NCI-H526 (cell line): ENCODE measurements at places on chromosomes 2 and 18.

- DNase-seq: no peak
Measured at GRCh38 chr2:112627060-112628040, 18.4 kb upstream of the SLC20A1 start.

- no peak for DNase-seq
Measured at GRCh38 chr2:70336552-70336951, 34.7 kb upstream of the FAM136A start.

DNA sequence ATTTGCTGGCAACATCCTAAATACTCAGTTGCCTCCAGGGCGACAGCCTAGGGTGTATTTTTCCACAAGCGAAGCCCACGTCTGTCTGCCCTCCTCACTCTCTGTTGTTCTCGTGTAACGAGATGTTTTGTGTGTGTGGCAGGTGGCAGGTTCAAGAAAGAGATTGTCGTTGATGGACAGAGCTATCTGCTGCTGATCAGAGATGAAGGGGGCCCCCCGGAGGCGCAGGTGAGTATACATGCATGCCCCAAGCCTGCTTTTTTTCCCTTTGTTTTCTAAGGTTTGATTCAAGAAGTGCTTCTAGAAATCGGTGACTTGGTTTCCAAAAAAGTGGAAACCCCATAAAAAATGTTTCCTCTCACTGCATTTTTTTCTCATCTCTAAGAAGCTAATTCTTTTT is 247.0 kb downstream of the AGAP1 start:
- peak; percentile 19 for DNase-seq

- DNase-seq: no peak
Measured at GRCh38 chr2:45040786-45041185, 31.5 kb upstream of the SIX2 start.

DNA sequence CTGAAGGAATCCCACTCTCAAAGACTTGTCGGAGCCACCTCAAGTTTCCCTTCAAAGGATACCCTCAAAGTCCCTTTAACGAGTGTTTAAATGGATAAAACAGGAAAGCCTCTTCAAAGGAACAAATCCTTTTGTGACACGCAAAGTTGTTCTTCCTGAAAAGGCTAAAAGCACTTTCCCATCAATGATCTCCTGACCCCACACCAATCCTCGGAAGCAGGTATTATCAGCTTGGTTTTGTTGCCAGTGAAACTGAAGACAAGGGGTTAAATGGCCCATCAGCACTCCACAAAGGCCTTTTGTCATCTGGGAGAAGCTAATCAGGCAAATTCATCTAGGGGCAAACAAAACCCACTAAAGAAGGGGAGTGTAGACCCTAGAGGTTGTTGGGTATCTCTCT is 418.0 kb upstream of the ID2 start:
- peak; percentile 52 for DNase-seq

DNA sequence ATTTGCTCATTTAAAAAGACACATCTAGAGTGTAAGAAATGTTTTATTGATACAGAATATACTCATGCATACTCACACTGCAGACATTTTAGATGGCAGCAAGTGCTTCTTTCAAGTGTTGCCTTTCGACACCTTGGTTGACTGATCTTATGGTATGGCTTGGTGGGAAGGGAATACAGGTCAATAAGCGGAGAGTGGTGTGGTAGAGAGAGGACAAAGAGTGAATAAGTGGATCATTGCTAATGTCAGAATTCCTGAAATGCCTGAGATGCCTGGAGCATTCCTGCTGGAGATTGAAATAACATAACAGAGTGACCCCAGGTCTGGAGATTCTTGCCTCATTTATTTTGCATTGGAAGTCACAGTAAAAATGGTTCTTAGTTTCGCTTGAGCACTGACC is 76.7 kb downstream of the RND3 start:
- no peak for DNase-seq

DNA sequence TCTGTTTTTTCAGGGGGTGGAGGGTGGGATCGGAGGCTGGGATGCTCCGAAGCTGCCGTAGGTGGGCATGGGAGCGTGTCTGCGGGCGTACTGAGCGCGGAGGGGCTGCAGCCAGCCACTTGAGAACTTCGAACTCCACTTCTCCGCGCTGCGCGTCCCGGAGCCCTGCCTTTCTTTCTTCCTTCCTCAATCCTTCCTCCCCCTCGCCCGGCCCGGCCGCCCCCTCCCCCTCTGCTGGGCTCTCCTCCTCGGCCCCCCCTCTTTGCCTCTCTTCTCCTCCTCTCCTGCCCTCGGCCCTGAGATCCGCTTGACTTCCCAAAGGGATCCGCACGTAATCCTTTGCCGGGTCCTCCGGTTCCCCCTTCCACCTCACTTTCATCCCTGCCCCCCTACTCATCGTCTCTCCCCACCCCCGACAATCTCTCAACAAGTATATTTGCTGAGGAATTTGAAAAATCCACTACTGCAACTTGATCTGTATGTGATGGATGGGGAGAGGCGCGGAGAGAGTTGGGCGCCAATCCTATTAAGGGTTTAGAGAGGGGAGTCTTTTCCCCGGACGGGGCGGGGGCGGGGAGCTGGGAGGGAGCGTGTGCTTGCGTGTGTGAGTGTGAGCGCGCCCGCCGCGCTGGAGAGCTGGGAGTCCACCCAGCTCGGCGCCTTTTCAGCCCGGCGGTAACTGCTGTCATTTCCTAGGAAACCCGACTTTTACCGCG is 1.1 kb downstream of the GLI2 start:
- peak; percentile 57 for DNase-seq

GRCh38 chr18:9172506-9173127 is 36.0 kb downstream of the ANKRD12 start:
- DNase-seq: no peak

DNA sequence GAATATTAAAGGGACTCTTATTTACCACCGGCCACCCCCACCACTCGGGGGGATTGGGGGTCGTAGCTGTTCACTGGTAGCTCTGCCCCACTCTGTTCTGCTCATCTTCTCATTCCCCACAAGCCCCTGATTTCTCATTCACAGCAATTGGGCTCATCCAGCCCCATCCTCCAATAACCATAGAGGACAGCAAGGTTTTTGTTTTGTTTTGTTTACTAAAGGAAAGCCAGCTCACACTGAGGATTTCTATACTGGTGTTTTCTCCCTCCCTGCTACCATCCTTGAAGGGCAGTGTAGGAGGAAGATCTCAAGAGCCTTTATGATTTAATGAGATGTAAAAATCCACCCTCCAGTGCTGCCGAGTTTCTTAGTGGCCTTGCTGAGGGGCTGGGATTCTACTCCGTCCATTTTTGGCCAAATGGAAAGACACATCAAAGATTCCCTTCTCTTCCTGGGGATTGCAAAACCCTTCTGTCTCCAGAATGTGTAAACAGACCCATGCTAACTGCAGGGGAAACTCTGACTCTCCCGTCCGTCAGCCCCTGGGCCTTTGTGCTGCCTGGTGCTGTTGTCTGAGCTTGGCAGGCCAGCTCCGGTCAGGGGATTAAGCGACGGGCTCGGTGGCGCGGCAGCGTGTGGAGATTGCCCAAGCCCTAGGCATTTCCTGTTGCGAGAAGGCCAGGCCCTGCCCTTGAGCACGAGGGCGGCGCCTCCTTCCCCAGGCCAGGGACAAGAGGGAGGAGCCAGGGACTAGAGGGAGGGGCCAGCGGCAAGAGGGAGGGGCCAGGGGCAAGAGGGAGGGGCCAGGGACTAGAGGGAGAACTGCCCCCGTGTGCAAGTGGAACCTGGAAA is 165.0 kb downstream of the ANTXR1 start:
- no peak for DNase-seq

DNA sequence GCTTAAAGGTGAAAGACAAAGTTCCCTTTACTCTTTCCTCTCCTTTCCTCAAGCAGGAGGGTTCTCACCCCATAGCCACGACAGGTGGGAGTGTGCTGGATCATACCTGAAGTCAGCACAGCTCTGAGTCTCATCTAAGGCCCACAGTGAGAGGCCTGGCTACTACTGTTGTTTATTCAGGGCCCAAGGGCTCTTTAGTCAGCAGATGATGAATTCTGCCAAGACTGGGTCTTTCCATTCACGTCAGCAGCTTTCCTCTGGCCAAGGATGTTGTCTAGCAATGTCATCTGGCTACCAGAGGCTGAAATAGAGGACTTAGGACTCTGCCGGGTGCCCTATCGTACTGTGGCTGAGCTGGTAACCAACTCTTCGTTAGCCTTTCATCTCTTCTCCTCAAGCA is 308.4 kb upstream of the THUMPD2 start:
- DNase-seq: no peak

DNA sequence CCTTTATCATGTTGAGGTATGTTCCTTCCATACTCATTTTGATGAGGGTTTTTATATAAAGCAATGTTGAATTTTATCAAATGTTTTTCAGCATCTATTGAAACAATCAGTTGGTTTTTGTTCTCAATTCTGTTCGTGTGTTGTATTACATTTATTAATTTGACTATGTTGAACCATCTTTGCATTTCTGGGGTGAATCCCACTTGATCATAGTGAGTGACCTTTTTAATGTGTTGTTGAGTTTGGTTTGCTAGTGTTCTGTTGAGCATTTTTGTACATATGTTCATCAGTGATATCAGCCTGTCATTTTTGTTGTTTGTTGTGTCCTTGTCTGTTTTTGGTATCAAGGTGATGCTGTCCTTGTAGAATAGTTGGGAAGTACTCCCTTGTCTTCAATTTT is 110.9 kb downstream of the MYO3B start:
- no peak for DNase-seq

- DNase-seq: no peak
Measured at GRCh38 chr2:236211296-236211695, 43.1 kb upstream of the GBX2 start.

DNA sequence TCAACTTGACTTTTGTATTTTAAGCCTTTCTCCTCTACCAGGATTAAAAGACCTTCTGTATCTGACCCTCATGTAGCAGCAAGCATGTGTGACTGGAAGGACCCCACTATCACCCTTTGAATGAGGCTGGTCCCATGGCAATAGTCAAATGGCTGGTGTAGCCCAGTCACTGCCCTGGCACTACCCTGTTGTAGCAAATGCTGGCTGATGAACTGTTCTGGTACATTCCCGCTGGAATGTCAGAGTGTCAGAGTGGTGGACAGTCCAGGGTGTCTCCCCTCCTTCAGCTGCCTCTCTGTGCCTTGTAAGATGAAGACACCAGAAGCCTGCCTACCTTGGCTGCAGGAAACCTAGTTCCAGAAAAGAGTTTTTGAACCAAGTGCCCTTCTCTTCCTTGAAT is 115.7 kb downstream of the ACKR3 start:
- DNase-seq: no peak

DNA sequence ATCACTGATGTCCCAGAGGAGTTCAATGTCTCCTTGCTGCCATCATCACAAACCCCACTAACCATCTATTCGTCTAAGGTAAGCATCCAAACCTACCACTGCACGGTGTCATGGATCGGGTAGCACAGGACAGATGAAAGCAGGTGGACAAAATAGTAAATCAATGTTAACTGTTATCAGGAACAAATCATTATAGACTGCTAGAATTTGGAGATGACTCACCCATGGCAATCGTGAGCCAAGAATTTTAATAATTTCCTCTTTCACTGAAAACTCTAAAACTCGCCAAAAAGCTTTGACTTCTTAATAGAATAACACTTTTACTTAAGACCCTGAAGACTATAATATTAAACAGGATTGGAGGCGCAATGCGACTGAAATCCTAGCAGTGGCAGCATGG is 33.7 kb upstream of the BZW1 start:
- no peak for DNase-seq

DNA sequence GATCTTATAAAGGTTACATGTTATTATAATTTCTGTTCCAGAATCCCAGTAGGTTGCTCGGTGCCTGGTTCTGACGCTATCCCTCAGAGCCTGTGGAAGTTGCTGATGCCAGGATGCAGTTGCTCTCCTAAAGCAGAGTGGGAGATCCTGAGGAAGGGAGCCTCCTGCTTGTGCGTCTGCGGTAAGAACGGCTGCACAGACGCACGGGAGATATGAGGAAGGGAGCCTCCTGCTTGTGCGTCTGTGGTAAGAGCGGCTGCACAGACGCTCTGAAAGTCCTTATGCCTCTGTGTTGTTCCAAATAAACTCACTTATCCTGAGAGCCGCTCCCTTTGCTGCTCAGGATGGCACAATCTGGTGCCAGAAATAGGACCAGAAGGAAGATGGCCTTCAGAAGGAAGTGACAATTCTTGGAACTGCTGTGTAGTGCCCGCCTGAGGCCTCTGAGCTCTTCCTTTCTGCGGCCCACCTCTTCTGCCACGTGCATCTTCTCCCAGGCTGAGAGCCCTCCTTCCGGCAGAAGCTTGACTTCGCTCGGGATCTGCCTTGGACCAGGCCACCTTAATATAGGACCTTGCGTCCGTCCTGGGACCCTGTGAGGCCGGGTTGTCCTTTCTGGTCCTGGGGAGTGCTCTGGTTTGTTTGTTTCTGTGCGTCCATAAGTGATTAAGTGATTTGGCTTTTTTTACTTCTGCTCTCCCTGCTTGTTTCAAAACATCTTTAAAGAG is 89.5 kb downstream of the RTP5 start:
- DNase-seq: no peak

GRCh38 chr2:124325667-124326440 is 300.8 kb downstream of the CNTNAP5 start:
- DNase-seq: no peak

- peak; percentile 84 for DNase-seq
Measured at GRCh38 chr18:70380915-70381896, 92.4 kb downstream of the SOCS6 start.

- DNase-seq: no peak
Measured at GRCh38 chr2:85578243-85579180, 1.1 kb downstream of the VAMP8 start.

DNA sequence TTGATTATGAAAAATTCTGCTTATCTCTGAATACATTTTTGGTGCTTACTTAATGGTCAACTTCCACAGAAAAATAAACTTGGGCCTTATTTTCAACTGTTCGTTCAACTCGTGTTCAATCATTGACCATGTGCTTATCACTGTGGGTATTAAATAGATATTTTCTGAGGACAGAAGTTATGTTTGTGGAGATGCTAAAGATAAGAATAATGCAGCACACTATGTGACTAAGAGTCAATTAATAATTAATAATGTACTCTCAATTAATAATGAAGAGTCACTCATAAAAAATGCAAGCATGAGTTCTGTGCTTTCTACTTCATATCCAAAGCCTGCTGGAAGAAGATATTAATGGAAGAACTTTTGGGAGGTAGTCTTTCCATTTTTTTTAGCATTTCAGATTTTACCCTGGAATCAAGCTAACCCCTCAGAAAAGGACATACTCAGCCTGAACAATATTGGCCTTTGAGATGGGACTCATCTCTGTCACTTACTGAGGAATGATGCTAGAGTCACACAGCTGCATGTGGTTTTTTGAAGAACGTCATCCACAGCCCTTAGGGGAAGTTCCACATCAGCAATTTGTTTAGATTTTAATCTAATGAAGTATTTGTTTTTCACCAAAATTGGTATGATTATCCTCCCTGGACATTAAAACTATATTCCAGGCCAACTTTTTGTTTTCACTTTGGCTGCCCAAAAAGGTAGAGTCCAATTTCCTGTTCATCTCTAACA is 191.9 kb upstream of the CRIM1 start:
- DNase-seq: no peak

GRCh38 chr2:3368261-3368722 is 9.3 kb downstream of the EIPR1 start:
- no peak for DNase-seq

GRCh38 chr2:38264396-38265221 is 112.5 kb downstream of the ATL2 start:
- no peak for DNase-seq
